Psoas muscle (tissue), 8 donors: ENCODE measurements at places on chromosomes 3 and 15. TPM values are rescaled to one million over a fixed set of nuclear protein-coding genes. Genes with fewer than 3 reads are reported as not detected.
A peak's percentile ranks its signal among the peaks of the same experiment; 100 is the strongest.

GRCh38 chr15:25901811-25902605, 38.9 kb upstream of the ATP10A start:
- peaks cover 16% of the 10 kb centered on the region for H3K4me1 ChIP-seq
- no peaks in the 10 kb centered on the region for H3K36me3 ChIP-seq
- no peak for DNase-seq
- no peak overlapping the region for H3K27ac ChIP-seq

DNA sequence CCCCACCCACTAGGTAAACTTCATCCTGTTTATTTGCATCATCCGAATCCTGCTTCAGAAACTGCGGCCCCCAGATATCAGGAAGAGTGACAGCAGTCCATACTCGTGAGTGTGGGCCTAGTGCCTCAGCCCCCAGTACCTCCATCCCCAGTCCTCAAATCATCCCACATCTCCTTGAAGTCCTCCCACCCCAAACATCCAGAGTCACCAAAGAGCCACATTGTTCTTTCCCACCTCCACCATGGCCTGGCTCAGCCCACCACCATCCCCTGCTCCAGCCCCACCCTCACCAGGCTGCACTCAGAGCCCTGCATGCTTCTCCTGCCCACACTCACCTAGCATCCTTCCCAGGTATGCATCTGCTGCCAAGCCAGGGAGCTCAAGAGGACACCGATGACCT, 29.8 kb downstream of the VIPR1 start:
- no peak overlapping the region for H3K27ac ChIP-seq
- H3K4me1 ChIP-seq: no peaks in the 10 kb centered on the region
- H3K27me3 ChIP-seq: no peaks in the 10 kb centered on the region
- H3K36me3 ChIP-seq: no peaks in the 10 kb centered on the region
- DNase-seq: no peak

The GRM2 gene
- 0.51 TPM for total RNA-seq

- H3K27ac ChIP-seq: no peak overlapping the region
- no peaks in the 10 kb centered on the region for H3K27me3 ChIP-seq
- H3K36me3 ChIP-seq: peaks cover 18% of the 10 kb centered on the region
- DNase-seq: no peak
Measured at GRCh38 chr3:20105513-20106280, 65.5 kb downstream of the KAT2B start.

The C3orf85 gene
- total RNA-seq: not detected

- H3K36me3 ChIP-seq: no peaks in the 10 kb centered on the region
- DNase-seq: no peak
- H3K4me1 ChIP-seq: no peaks in the 10 kb centered on the region
Measured at GRCh38 chr15:93587059-93587521, 498.1 kb upstream of the RGMA start.

GRCh38 chr15:92035551-92035950, 182.0 kb downstream of the SLCO3A1 start:
- H3K36me3 ChIP-seq: no peaks in the 10 kb centered on the region
- H3K4me1 ChIP-seq: no peaks in the 10 kb centered on the region
- no peak overlapping the region for H3K4me3 ChIP-seq

DNA sequence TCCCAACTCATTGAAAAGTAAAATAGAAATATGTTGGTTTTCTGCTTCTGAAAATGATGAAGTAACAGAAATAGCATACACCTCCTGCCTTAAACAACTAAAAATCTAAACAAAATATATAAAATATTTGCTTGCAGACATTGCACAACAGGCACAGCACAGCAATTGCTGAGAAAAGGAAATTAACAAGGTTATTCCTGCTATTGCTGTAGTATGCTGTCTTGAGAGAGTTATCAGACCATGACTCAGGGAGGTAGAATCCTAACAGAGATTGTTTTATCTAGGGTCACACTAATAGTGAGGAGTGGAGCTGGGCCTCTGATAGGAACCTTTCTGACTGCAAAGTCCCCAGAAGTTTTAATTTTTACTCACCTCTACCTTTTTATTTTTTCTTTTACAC, 72.6 kb downstream of the ZBTB20 start:
- H3K4me1 ChIP-seq: peaks cover 30% of the 10 kb centered on the region
- H3K27ac ChIP-seq: no peak overlapping the region
- H3K4me3 ChIP-seq: no peak overlapping the region
- no peaks in the 10 kb centered on the region for H3K36me3 ChIP-seq

The FBXO40 gene
- 68.1 TPM for total RNA-seq

- no peaks in the 10 kb centered on the region for H3K27me3 ChIP-seq
- H3K4me1 ChIP-seq: peaks cover 6% of the 10 kb centered on the region
- H3K4me3 ChIP-seq: no peak within 1 kb of the TSS
- DNase-seq: no peak
- H3K36me3 ChIP-seq: no peaks in the 10 kb centered on the region
- H3K27ac ChIP-seq: no peak within 1 kb of the TSS
Measured at GRCh38 chr3:52315977-52316764, at the start of gene DNAH1. TSS of gene DNAH1 (plus strand) at chr3:52316319. CDS start at chr3:52322443, 6,124 bp downstream.

- H3K36me3 ChIP-seq: no peaks in the 10 kb centered on the region
- no peak overlapping the region for H3K4me3 ChIP-seq
- H3K27ac ChIP-seq: no peak overlapping the region
Measured at GRCh38 chr3:76550522-76551201, 489.2 kb upstream of the ROBO2 start.

The KLHL40 gene
- 281 TPM for total RNA-seq

The LRRC31 gene
- total RNA-seq: not detected

The SAMMSON gene
- total RNA-seq: not detected

DNA sequence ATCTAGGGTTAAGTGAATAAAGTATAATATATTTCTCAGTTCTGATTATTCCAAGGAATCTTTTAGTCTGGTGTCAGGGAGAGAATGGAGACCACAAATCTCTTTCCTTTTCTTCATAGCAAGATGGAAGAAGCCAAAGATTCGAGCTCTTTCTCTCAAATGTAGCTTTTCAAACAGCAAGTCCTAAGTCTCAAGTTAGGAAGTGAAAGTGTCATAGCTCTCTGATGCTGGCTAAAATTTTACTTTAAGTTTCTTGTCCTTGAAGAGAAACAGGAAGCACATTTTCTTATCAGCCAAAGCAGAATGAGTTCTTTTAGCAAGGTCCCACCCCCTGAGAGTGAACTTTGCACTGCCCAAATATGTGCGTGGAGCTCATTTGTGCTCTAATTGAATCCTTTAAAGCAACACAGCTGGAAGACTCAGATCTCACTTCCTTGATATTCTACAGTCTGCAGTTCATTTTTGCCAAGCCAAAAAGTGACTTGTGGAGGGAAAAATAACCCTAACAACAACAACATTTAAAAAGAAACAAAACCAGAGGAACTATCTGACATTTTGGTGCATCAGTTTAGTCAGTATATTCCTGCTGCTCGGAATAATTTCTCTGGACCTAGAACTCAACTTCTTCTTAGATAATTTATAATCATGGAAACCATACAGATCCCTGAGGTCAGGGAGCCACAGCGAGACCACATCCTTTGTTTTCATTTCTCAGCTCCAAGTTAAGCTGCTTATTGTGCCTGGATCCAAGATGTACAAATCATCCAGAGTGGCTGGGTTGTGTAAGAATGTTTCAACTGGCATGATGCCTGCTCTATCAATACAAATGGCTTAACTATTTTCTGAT, 238.7 kb upstream of the P2RY1 start:
- peak overlapping the region; percentile 46 for H3K27ac ChIP-seq
- no peak overlapping the region for H3K4me3 ChIP-seq
- H3K36me3 ChIP-seq: no peaks in the 10 kb centered on the region
- no peaks in the 10 kb centered on the region for H3K27me3 ChIP-seq
- DNase-seq: no peak
- no peaks in the 10 kb centered on the region for H3K4me1 ChIP-seq

DNA sequence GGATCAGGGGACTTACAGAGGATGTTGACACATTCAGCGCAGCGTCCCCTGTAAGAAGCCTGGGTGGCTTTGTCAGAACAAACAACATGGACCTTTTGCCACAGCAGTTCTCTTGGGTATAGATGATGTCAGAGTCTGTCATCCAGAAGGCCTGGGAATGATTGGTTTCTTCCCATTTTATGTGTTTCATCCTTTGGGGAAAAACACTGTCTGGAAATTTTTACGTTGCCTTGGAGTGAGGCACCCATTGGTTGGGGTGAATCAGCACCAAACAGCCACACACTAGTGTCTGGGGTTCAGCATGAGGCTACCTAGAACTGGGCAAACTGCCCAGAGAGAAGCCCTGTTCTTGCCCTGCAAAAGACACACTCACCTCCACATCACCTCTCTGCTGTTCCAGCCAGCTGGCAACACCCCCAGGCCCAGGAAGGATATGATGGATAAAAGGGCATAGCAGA, 123.0 kb downstream of the FAM43A start:
- no peak for DNase-seq
- H3K27me3 ChIP-seq: no peaks in the 10 kb centered on the region
- no peaks in the 10 kb centered on the region for H3K4me1 ChIP-seq

The CPNE9 gene
- not detected for total RNA-seq

- no peak for DNase-seq
- H3K27me3 ChIP-seq: peaks cover 18% of the 10 kb centered on the region
- no peaks in the 10 kb centered on the region for H3K36me3 ChIP-seq
- H3K4me3 ChIP-seq: no peak overlapping the region
- no peak overlapping the region for H3K27ac ChIP-seq
Measured at GRCh38 chr3:147397875-147398812, 8.2 kb downstream of the ZIC4 start.
